HL-60 (cell line): ENCODE measurements at places on chromosomes 7 and 10.

GRCh38 chr10:49123981-49124950, 8.9 kb upstream of the VSTM4 start:
- no peak for DNase-seq

DNA sequence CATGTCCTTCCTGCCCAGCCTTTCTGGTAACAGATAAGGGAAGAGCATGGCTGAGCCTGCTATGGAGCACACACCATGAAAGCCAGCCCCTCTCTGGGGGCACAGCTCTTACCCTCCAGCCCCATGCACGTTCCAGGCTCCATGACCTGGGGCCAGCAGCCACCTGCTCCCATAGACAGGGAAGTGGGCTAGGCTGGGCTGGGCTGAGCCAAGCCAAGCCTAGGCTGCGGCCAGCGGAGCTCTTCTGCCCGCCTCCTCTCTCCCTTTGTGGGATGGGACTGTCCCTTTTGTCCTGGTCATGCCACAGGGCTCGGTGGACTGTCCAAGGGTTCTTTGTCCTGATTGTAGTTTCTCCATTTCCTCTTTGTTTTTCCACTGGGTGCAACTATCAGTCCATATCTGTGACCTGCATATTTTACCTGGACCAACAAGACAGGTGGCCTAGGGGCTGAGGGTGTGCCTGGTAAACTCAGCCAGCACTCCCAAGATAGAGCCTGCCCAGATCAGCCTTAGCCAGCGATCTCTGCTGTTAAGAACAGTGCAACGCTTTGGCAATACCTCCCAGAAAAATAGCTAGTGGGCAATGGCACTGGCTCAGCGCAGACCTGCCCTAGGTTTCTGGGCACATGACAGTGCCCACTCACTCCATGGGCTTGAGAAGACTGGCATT, 97.2 kb upstream of the BTBD16 start:
- DNase-seq = no peak

DNA sequence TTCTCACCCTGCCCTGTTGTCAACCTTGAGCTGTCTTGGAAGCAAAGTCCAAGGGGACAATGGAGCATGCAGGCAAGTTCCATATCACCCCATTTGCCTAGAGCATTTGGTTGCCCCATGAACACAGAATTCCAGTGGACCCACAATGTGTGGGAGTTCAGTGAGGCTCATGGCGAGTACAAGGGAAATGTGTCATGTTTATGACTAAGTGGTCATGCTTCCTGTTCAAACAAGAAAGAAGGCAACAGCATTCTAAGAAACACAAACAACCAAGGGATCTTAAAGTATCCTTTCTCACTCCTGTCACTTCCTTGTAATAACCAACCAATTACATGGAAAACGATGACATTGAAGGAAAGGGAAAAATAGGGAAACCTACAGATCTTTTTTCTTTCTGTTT, 513.0 kb downstream of the INHBA start:
- no peak for DNase-seq

GRCh38 chr10:63922468-63923284, 401.5 kb downstream of the REEP3 start:
- no peak for DNase-seq

DNA sequence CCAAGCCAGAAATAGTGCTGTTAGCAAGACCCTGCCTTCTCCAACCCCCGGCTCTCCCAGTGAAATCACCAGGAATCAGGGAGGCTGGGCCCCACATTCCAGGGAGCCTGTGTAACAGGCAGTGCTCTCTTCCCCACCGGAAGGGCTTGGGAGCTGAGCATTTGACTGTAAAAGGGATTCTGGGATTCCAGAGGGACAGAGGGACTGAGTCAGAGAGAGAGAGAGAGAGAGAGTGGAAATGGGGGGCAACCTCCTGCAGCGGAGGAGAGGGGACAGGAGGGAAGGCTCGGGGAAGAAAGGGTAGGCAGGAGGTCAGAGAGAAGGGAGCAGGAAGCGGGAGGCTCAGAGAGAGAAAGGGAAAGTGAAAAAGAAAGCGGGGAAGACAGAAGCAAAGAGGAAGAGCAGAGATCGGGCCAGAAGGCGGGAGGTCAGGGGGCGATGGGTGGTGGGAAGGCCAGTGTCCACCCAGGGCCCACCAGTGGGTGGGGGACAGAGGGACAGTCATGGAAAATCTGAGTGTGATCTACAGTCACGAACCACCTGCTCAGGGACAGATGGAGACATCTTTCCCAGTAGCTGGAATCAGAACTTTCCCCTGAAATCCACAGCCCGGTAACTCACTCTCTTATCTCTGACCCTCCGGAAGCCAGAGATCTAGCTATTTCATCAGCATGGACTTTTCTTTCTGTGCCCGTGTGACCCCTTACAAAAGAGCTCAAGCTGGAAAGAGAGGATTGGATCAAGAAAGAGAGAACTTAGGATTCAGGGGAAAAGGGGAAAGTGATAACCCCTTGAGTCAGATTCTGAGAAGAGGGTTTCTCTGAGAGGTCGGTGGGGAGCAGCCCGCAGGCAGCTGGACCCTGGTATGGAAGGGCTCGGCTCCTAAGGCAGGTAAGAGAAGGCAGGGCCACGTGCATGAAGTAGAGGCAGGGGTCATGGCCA, 4.6 kb upstream of the SERPINE1 start:
- no peak for DNase-seq

DNA sequence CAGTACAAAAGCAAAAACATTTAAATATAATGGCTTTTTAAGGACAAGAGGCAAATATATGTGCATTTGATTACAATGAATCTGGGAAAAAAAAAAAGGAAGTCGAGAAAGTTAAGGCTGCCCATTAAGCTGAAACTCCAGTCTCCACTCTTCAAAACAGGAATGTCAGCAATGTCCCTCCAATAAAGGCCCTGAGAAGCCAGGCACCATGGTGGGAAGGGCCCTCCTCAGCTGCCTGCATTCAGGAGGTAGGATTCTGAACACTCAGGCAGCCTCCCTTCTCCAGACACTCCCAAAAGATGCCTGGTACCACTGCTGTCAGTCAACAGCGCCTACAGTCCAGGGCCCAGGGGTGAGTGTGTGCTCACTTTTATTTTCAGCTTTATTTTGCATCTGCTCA, 121.3 kb upstream of the MGMT start:
- no peak for DNase-seq

DNA sequence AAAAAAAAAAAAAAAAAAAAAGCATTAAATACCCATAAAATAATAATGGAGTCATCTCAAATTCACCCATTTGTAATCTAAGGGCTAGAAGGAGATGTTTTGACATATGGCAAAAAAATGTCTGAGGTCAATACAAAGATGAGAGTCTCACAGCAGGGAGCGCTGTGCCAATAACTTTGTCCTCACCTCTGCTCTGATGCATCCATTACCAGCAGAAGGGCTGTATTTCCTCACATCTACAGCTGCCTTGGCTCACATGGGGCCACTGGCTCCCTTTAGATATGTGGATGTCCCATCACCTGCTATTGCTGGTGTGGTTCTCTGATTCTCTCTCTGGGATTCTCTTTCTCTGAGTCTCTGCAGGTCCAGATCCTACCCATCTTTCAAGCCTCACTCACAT, 90.3 kb upstream of the FAM133B start:
- DNase-seq = peak; percentile 3

GRCh38 chr7:76303202-76304147, 1.0 kb downstream of the HSPB1 start:
- peak; percentile 69 for DNase-seq

- no peak for DNase-seq
Measured at GRCh38 chr10:86165666-86166065, 200.9 kb downstream of the GRID1 start.

DNA sequence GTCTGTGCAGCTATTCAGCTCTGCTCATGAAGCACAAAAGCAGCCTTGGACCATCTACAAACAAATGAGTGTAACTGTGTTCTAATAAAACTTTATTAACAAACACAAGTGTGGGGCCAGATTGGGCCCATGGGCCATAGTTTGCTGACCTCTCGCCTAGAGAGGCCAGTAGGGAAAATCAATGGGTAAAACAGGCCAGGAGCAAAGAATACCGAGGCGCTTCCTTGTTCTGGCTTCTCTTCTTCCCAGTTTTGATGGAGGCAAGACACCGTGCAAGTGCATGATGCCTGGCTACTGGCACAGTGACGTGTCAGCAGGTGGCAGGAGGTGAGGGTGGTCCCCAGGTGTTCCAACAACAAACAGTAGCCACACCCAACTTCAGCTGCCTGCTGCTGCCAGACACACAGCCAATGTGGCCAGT, 94.3 kb upstream of the SDK1 start:
- DNase-seq = no peak

DNA sequence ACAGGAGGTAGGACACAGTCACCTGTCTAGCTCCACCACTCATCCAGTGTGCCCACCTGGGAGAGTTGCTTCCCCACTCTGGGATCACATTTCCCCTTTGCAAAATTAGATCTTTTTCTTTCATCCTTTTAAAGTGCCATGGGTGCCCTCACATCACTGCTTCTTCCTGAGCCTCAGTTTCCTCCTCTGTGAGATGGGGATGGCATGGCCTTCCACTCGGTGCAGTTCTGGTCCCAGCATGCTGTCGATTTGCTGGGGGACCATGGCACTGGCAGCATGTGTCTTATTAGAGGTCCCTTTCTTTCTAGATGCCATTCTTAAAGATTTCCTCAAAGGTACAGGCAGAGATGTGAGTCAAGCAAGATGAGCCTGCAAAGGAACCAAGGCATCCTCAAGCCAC, 158.3 kb upstream of the ZMIZ1 start:
- DNase-seq = no peak

- DNase-seq = no peak
Measured at GRCh38 chr7:96331775-96332174, 9.9 kb upstream of the SLC25A13 start.

DNA sequence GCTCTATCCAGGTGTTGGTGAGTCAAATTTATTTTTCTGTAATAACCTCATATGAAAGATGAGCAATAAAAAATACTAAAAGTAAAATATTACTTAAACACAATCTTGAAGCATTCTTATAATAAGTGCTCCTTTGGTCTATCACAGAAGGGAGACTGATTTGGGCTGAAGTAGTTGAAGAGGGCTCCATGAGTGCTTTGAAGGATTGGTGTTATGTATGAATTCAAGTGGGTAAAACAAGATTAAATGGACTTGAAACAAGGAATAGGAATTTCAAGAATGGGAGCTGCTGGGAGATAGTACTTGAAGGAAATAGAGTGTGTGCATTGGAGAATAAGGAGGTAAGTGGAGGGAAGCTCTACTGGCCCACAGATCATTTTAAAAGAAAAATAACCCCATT, 7.3 kb upstream of the OR2A2 start:
- DNase-seq = no peak

GRCh38 chr7:152086513-152086912, 61.0 kb downstream of the GALNT11 start:
- no peak for DNase-seq

DNA sequence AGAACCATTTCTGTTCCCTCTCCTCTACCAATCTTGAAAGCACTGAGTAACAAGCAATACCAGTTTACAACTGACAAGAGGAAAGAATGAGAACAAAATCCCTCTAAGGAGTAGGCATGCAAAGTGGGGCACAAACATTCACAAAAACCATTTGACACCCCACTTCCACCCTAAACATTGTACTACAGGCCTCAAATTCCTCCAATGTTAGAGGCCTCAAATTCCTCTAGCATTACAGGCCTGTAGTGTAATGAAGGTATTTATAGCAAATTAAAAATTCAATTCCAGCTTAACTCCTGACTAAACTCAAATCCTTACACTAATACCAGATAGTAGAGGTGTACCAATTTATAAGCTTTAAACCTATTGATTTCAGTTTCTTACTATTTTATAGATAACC, 85.4 kb downstream of the SIRT1 start:
- no peak for DNase-seq

- DNase-seq = peak; percentile 43
Measured at GRCh38 chr7:8418629-8419245, 14.7 kb upstream of the NXPH1 start.

DNA sequence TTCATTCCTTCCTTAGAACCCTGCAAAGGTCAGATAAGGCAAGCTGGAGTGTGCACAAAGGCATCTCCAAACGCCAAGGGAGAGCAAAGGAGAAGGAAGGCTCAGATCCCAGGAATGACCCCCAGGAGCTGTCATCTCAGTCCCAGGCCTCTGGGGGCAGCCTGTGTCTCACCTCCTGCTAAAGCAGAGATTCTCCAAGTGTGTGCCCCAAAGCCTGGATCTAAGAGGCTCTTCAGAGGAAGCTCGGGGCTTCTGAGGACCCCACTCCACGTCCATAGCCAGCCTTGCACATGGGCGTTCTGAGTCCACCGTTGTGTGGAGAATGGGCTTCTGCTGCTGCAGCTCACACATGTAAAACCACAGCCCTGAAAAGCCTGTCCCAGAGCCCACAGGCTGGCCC, 5.1 kb upstream of the GRID1 start:
- DNase-seq = no peak
